ENCODE measurements at places on chromosomes 16 and 17. TPM values are rescaled to one million over a fixed set of nuclear protein-coding genes. Genes with fewer than 3 reads are reported as not detected.
A peak's percentile ranks its signal among the peaks of the same experiment; 100 is the strongest.

DNA sequence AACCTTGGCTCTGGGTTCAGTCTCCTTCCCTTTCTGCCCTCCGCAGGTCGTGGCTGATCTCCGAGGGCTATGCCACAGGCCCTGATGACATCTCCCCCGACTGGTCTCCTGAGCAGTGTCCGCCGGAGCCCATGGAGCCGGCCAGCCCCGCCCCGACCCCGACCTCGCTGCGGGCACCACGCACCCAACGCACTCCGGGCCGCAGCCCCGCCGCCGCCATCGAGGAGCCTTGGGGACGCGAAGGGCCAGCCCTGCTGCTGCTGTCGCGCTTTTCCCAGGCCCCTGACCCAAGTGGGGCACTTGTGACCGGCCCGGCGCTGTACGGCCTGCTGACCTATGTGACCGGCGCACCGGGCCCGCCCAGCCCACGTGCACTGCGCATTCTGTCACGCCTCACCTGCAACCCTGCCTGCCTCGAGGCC is 5.1 kb downstream of the ARMC5 start:
- peak; percentile 63 for DNase-seq

DNA sequence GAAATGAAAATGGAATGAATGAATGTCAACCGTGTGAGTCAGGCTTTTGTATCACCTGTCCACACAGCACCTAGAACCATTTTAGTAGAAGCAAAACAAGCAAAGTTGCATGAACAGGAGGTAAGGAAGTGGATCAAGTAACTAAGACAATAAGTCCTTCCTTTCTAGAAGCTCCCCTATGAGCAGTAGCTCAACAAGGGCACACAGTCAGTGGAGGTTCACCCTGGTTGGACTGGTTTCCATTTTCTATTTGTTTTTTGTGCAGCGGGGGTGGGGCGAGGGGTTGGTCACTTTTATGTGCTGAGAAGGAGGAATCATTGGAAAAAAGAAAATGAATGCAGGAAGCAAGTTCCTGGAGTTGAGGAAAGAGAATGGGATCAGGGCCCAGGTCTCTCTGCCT is 4.0 kb upstream of the HSBP1 start:
- DNase-seq = no peak

GRCh38 chr17:77635176-77635575 is 323.3 kb upstream of the TNRC6C start:
- no peak for DNase-seq

- DNase-seq = peak; percentile 69
These were observed 2.0 kb upstream of the ZACN start for GRCh38 chr17:76076765-76077583.

DNA sequence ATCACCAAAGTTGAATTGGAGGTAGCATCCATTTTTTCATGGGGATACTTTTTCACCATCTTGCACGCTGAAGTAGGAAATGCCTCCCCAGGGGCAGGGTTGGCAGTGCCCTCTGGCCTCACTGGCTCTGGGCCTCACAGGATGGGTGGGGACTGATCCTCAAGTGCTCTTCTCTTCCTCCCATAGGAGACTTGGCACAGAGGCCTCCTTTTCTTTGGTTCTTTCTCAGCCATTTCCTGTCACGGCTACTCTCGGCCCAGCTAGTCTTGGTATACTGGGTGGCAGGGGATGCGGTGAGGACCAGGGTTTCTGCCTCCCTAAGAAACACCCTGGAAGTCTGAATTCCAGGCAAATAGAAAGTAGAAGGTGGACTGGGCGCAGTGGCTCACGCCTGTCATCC is 58.2 kb downstream of the PECAM1 start:
- no peak for DNase-seq

- no peak for DNase-seq
These were observed 1.0 kb downstream of the HOXB8 start for GRCh38 chr17:48613862-48614694.

DNA sequence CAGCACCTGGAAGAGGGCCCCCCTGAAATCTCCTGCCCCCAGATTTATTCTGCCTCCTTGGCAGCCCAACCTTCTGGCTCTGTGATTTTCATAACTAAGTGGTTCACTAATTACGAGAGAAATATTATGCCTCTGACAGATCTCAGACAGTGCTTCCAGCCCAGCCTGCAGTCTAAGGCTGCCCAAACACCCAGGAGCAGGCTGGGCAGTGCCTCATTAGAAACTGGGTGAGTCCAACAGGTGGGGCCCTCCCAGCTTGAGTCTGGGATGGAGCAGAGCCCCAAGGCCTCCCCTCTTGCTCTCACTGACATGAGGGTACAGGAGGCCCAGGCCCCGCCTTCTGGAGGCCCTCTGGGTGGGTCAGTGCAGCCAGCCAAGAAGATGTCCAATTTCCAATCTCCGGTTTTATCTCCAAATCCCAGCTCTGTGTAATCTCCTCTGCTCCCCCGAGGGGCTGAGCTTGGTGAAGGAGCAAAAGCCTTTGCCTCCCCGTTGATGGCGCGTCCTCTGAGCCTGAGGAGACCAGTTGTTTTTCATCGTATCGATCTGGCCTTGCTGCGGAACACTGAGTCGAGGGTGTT is 20.1 kb upstream of the ABCC3 start:
- no peak for DNase-seq

DNA sequence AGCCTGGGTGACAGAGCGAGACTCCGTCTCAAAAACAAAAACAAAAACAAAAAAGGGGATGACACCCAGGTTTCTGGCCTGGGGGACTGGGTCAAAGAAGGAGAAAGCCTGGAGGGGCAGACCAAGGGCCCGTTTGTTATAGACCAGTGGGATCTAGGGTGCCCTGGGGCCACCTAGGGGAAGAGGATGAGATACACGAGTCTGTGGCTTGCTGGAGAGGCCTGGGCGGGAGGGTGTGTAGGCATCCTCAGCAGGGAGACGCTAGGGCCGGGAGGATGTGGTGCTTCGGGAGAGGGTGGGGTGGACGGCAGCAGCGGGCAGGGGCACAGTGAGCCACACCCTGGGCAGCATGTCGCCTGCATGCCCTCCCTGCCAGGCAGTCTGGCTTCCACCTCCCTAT is 17.1 kb upstream of the CRK start:
- DNase-seq = no peak

DNA sequence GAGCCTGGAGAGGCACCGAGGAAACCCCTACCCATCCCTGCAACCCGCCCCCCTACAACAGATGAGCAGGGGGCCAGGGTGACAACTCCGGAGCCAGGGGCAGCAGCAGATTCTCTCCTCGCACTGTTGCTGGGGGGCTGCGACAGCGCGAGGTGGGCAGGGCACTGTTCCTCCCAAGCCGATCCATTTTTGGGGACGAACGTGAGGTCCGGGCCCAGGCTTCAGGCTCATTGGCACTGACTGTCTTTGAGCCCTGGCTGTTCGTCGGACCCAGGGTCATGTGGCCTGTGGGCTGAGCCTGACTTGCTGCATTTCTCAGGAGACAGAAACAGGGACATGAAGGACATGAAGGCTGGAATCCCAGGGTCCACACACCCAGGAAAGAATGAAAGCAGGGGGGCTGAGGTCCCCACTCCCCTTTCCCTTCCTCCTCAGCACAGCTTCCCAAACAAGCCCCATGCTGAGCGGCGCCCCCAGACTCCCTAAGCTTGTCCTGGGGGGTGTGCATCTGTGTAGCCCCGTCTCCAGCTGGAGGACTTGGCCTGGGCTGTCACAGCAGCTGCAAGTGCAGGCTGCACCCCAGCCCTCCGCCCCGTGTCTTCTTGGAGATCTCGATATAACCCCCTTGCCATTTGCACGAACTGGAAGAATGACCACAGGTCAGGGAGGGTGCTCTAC is 18.7 kb downstream of the CEP295NL start:
- DNase-seq = no peak

DNA sequence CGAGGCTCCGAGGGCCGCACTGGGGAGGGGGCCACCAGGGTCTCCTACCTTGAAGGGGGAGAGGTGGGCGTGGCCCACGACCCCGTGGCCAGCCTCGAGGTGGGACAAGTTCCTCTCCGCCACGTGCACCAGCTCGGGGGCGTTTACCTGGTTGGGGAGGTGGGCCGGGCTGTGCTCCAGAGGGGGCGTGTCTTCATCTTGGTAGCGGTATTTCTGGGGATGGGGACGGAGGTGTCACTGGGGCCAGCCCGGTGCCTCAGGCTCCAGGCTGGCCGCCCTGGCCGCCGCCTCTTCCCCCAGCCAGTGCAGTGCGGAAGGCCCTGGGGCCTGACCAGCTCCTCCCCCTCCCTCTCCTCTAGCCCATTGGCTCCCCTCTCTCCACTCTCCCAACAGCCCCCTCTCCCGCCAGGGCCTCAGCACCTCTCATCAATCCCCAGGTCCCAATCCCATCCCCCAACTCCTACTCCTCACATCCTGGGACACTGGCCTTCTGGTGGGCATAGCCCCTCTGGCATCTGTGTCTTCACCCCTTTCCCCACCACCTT is 11.5 kb downstream of the DLG4 start:
- no peak for DNase-seq

- DNase-seq = no peak
These were observed 2.5 kb downstream of the TMEM92 start for GRCh38 chr17:50276588-50277356.

GRCh38 chr16:89918453-89919347 is at the start of gene MC1R:
Gene MC1R, plus strand, starts transcription at chr16:89918862. Its CDS starts 397 bp downstream, at chr16:89919259.
- no peak for DNase-seq

DNA sequence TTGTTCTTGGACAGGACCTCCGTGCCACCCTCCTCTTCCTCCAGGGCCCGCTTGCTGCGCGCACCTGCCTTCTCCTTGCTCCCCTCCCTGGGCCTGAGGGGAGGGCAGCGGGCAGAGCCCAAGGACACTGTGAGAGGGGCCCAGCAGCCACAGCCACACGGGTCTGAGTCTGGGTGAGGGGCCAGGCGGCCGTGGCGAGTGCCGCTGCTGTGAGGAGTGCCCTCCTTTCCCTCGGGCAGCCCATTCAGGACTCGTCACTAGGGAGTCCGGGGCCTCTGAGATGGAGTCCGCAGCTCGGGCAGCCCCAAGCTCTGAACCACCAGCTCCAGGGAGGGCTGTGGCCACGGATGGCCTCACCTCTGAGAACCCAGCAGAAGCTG is 5.6 kb downstream of the DUS1L start:
- DNase-seq = no peak

DNA sequence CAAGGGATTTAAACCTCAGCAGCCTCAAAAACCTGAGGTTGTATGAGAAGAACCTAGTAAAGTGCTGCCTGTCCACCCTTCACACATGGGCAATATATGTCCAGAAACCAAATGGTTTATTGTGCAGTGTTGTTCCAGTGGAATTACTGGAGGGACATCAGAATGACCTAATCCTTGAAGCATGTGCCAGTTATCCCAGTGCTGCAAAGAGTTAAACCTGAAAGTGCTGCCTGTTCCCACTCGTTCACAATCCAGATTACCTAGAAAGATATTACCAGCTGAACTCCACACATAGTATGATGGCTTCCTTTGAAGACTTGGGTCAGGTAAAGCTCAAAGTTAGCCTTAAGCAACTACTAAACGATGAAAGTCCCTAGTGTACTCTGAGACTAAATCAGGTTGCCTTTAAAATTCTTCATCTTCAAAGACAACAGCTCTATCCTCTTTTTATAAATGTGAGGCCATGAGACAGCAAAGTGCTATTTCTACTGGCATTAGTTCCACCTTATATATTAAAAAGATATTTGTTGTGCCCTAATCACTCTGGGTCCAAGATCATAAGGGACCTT is 133.1 kb downstream of the SNX11 start:
- no peak for DNase-seq

GRCh38 chr17:16948587-16949376 is 23.1 kb downstream of the TNFRSF13B start:
- peak; percentile 22 for DNase-seq

DNA sequence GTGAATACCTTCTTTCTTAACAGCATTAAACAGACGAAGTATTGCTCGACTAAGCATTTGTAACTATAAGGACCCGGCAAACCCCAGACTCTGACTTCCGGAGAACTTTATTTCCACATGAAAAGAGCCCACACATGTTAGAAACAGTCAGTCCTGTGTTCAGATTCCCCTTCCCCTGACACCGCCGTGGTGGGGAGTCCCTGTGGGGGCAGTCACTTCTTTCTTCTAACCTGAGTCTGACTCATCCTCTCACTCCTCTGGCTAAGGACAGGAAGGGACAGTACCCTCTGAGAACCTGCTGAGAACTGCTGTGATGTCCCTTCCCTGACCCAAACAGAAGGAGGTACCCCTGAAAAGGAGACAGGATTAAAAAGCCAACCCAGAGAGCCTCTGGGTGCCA is 165.1 kb downstream of the XYLT1 start:
- DNase-seq = no peak

DNA sequence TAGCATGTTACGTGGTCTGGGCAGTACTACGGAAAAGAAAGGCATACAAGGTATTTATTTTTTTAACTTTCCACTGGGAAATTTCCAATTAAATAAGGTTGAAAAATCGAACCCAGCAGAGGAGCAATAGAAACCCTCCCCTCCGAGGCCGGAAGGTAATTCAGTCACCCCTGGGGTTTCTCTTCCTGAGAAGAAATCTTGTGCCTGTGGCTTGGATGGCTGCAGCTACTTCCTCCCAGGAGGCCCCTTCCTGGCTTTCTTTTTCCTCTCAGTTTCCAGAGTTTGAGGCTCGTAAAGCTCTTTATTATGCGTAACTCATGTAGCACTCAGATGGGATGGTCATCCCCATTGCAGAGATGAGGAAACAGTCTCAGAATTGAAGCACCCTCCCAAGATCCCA is 140.3 kb downstream of the ASIC2 start:
- DNase-seq = no peak

GRCh38 chr16:23666571-23667354 is 11.9 kb upstream of the PLK1 start:
- DNase-seq = no peak

DNA sequence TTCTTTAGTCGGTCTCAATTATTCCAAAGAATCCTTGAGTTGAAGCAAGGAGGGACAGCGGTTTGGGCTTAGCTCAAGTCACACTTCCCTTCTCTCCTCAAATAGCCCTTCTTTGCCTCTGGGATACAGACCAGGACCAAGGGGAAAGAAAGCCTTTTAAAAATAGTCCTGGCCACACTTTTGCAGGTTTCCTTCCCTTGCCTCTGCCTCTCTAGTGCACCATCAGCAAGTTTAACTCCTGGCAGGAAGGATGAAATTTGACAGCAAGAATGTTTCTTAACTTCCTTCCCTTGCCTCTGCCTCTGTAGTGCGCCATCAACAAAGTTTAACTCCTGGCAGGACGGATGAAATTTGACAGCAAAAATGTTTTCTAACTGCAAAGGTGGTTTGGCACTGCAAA is 7.2 kb upstream of the G6PC1 start:
- no peak for DNase-seq

DNA sequence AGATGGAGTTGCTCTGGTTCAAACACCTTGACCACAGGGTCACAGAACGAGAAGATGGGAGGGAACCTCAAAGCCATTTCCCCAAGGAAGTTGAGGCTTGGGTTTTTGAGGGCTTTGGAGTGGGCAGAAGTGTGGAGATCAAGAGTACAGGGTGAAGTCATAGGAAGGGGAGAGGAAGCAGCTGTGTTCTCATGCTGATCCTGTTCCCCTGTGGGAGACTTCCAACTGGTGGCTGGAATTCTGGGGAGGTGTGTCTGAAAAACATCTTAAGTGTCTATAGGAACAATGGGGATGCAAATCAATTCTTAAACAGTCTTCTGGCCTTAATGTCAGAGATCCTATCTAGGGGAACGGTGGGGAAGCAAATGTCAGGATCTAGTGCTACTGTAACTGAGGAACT is 38.8 kb upstream of the HSBP1 start:
- no peak for DNase-seq

The MYOCD gene
- 4.1 TPM for total RNA-seq

The SYNGR3 gene
- total RNA-seq = 0.61 TPM

The NHERF2 gene
- 363 TPM for total RNA-seq

The SLC12A3 gene
- not detected for total RNA-seq

The C17orf113 gene
- 0.72 TPM for total RNA-seq

The CA7 gene
- not detected for total RNA-seq

The WSB1 gene
- 360 TPM for total RNA-seq

The ASPA gene
- 8.2 TPM for total RNA-seq

The LGALS9B gene
- not detected for total RNA-seq

The TMEM114 gene
- not detected for total RNA-seq

The TP53TG3 gene
- total RNA-seq = not detected
